Common myeloid progenitor, CD34-positive (primary cell): ENCODE measurements at places on chromosomes 2 and 18.

- DNase-seq = peak; percentile 33
These were observed 134.2 kb upstream of the SPRED2 start for GRCh38 chr2:65566617-65567016.

DNA sequence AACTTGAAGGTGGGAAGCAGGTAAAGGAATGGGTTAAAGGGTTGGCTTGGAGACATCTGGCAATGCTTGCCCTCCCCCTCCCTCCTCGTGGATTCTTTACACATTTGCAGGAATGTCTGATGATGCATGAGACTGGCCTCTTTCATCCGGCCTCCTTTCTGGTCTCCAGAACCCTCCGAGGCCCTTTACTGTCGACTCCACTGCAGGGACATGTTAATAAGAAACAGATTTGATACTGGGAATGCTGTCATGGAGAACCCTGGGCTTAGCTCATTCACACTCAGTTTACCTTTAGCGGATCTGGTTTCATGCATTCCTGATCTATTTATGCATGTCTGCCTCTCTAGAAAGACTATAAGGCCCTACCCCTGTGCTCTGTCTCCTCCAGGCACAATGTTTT is 238.7 kb downstream of the TGIF1 start:
- DNase-seq = no peak

GRCh38 chr2:15720561-15721307 is 129.1 kb downstream of the DDX1 start:
- no peak for DNase-seq

- DNase-seq = no peak
These were observed 29.4 kb upstream of the CHMP3 start for GRCh38 chr2:86592547-86593230.

DNA sequence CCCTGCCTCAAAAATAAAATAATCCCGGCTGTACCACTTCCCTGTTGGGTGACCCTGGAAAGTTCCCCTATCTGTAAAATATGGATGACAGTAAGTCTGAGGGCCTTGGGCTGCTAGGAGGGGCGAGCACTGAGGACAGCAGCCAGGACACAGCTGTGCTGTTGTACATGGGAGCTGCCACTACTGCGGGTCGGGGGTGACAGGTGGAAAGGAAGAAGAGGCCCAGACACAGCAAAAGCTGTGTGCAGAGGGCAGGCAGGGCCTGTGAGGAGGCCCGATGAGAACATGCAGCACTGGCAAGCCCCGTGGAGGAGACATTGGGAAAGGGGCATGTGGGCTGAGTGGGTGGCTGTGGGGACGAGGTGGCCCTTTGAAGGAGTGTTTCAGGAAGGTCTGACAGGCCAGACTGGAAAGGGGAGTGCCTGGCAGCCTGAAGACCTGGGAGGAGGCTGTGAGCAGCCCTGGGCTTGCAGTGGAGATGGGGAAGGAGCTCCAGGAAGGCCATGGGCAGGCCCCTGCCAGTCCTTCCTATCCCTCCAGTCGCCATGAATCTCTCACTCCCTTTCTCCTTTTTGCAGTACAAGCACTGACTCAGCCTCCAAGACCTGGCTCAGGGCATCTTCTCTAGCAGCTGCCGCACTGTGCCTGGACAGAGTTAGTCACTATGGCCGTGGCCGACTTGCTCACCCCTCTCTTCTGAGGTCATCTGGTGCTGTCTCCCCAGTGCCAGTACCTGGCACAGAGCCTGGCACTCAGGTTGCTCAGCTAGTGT is 28.9 kb upstream of the SEMA4C start:
- no peak for DNase-seq

- no peak for DNase-seq
These were observed 55.8 kb upstream of the REV1 start for GRCh38 chr2:99545604-99546003.

- DNase-seq = no peak
These were observed 171.2 kb downstream of the SPAG16 start for GRCh38 chr2:213455316-213456008.

GRCh38 chr18:12990641-12990966 is 558 bp upstream of the CEP192 start:
- no peak for DNase-seq

- no peak for DNase-seq
These were observed 30.1 kb downstream of the TGIF1 start for GRCh38 chr18:3479978-3480509.

GRCh38 chr2:102726128-102727087 is 35.4 kb upstream of the TMEM182 start:
- DNase-seq = no peak

DNA sequence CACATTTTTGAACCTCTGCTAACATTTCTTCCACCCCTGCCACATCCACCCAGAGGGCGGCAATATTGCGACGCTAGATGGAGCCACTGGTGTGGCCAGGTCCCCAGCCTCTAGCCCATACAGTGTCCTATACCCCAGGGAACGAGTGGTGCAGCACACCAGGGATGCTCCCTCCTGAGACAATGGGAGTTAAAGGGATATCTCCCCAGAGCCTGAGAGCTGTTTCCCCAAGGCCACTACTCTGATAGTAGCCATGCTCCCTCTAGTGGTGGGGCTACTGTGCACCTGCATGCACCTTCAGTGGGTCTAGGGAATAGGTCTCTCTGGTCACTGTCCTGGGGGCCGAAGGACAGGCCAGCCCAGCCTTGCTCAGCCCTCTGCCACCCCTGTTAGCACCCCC is 336.4 kb upstream of the FSHR start:
- DNase-seq = peak; percentile 4

- DNase-seq = no peak
These were observed 67.5 kb downstream of the MYL12B start for GRCh38 chr18:3329471-3329870.

GRCh38 chr18:754656-755055 is 42.2 kb upstream of the ENOSF1 start:
- DNase-seq = no peak

- peak; percentile 40 for DNase-seq
These were observed 92.4 kb downstream of the SOCS6 start for GRCh38 chr18:70380915-70381896.

DNA sequence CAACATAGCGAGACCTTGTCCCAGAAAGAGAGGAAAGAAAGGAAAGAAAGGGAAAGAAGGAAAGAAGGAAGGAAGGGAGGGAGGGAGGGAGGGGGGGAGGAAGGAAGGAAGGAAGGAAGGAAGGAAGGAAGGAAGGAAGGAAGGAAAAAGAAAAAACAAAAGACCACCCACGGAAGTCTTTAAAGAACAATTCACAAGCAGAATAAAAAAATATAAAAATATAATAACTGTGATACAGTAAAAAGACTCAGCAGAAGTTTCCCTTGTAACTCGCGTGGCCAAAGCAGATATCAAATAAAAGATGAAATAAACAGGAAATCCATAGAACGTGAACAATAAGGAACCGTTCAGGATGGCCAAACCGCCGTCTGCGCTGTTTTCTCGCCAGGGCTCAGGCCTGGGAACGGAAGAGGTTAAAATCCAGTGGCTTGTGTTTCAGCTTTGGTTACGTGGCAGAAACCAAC is 1.2 kb upstream of the SLC1A4 start:
- DNase-seq = peak; percentile 95

- DNase-seq = no peak
These were observed 118.8 kb upstream of the RBMS1 start for GRCh38 chr2:160612266-160612856.

DNA sequence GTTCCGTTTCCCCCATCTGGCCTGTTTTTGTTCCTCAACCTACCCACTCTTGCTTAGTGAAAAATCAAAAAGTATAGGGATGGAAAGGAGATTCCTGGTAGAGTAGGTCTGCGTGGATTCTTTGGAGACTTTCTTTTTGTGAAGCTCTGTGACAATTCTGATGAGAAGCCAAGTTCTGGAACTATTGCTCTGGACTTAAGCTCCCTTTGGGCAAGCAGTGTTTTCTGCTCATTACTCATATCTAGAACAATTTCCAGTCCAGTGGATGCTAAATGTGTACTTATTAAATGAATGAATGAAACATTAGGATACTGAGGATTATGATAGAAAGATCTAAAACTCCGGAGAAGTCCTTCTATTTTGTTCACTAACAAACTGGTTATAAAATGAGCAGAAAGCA is 76.5 kb downstream of the SOCS6 start:
- no peak for DNase-seq

GRCh38 chr2:162731917-162732804 is 106.4 kb downstream of the KCNH7 start:
- DNase-seq = no peak

DNA sequence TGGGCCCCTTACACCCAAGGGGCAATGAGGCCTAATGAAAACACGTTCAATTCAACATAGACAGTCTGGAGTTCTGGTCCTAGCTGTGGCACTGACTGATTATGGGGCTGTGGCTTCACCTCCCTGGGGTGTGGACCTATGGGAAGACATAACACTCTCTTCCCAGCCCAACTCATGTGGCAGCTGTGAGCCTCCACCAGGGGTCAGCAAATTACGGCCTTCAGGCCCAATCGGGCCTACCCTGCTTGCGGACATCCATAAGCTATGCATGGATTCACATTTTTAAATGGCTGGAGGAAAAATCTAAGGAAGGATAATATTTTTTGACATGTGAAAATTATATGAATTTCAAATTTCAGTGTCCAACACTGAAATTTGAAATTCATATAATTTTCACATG is 101.3 kb downstream of the LOXHD1 start:
- peak; percentile 30 for DNase-seq

DNA sequence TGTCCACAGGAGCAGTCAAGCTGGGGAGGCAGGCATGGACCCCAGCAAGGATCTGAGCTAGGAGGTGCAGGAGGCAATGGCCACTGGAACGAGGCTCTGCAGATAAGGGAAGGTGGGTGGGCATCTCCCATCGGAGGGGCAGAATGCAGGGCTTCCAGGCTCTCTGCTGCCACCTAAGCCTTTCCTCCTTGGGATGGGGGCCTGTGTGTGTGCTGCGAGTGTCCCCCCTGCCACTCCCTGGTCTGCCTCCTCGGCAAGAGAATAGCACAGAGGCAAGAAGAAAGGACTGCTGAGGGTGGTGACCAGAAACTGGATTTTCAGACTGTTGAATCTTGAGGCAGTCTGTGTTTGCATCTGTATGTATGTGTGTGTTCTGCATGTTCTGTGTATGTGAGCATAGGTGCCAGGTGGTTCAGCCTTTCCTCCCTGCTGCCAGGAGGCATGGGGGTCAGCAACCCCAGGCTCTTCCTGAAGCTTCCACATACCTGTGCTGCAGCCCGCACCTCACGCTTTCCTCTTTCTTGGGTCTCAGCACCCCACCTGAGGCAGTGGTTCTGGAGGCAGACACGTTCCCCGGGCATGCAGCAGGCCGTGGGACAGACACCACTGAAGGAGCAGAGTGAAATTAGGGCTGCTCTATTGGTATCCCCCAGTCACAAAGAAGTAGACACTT is 86.7 kb downstream of the EPAS1 start:
- DNase-seq = no peak

DNA sequence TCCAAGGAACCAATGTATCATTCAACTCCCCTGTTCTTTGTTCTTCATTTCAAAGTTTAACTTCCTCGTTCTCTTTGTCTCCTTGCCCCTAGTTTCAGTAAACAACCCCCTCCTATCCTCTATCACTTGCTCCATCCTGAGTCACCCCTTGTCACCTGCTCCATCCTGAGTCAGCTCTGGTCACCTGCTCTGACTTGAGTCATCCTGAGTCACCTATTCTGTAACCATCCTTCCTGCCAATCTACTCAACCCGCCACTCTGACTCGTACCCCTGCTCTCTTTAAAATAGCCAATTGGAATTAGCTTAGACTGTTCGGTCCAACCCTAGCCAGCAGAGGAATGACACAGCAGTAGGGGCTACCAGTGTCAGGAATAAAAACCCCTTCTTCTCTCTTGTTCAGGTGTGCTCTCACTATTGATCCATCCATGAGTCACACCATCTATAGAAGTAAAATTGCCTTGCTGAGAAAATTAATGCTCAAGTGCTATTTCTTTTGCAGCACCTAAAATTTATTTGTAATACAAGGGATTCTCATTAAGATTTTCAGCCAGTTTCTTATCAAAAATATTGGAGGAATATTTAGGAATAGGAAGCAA is 326.8 kb downstream of the AKAIN1 start:
- DNase-seq = no peak

GRCh38 chr18:59846814-59847490 is 52.8 kb upstream of the PMAIP1 start:
- DNase-seq = no peak

DNA sequence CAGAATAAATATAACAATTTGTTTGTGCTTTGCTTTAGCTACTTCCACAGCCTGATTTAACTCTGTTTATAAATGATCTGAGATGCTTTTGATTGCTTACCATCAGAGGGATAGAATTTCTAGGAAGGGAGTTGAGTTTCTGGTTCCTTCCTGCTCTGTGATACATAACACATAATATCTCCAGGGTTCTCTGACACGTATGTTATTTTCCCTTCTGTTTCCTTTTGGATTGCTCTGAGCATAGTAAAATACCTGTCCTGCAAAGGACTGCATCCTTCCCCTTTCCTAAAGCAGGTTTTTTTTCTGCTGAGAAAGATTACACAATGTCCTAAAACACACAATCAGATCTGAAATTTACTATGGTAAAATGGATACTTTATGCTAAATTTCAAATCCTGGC is 76.1 kb downstream of the CABYR start:
- DNase-seq = no peak

GRCh38 chr2:45759310-45759851 is 107.9 kb downstream of the PRKCE start:
- no peak for DNase-seq

DNA sequence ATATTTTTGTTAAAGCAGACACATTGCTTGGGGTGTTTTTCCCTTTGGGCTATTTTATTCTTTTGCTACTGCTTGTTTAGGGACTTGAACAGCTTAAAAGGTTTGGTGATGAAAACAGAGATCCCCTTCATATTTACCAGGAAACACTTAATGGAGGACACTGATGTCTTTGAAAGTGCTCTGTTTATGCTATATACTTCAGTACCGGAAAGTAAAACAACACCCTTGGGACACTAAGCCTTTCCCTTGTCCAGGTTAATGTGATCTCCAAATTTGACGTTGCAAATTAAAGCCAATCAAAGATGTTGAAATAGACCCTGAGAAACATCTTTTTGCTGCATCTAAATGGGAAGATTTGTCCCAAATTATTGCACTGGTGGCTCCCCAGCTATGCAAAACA is 564.6 kb upstream of the PKDCC start:
- no peak for DNase-seq

- no peak for DNase-seq
These were observed 112.9 kb downstream of the CSRNP3 start for GRCh38 chr2:165582409-165582808.

DNA sequence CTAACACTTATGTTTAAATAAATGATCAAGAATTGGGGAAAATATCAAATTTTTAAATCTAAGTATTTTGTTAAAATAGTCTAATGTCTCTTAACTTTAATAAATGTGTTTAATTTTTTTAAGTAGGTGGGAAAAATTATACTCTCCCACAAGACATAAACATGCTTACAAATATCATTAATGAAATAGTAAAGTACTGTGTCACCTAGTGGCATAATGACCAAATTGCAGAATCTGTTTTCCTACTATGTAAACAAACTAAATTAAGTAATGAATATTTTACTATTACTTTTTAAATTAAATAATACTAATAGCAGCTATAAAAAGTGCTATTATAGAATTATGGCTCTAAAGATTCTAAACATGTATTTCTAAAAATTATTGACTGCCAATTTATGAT is 52.0 kb upstream of the CHAC2 start:
- DNase-seq = peak; percentile 10

GRCh38 chr2:149732001-149732685 is 144.6 kb upstream of the MMADHC start:
- DNase-seq = no peak

GRCh38 chr2:1024981-1025380 is 74.3 kb downstream of the SNTG2 start:
- no peak for DNase-seq

GRCh38 chr2:120767486-120768005 is 31.9 kb downstream of the GLI2 start:
- DNase-seq = no peak
